AG09309 (cell line): ENCODE measurements at places on chromosomes 7 and 10.

- peak; percentile 46 for DNase-seq
Observed at GRCh38 chr7:148884299-148885022, 370 bp upstream of the EZH2 start.

GRCh38 chr7:2941216-2941859, 97.2 kb upstream of the GNA12 start:
- no peak for DNase-seq

DNA sequence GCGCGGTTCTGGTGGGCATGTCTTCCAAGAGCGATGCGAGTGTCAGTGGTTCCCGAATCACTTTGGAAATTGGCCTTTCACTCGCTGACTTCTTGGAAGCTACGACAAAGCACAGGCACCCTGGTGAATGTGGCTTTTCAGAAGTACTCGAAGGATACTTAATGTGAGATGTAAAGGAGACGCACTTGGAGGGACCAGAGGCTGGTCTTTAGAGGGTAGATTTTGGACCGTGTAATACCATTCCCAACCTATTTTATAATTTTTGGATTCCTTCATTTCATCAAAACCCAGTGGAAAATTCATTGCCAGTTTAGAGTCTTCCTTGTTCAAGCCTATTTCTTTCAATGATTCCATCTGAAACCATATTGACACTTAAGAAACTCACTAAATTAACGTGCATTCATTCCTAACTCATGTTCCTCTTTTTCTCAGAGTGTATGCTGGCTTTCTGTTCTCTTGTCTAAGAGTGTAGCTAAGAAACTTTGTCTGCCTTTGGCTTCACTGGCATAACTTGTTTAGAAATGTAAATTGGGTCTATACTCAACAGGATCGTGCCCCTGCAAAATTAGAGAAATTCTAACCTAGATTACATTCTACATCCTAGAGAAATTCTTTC, 645 bp upstream of the COPG2 start:
- DNase-seq, result no peak

DNA sequence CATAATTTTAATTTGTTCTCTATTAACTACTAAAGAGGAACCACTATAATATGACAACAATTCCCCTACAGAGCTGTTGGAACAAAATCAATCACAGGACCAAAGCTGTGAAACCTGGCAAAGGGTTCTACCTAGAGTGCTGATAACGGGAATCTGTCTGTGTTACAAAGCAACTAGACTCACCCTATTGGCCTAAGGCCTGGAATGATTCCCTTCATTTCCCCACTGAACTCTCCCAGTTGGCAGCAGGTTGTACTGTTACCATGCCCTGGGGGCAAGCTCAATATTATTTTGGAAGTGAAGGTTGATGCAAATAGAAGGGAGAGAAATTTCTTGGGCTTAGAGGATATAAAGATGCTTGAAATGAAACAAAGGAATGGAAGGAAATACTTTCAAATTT, 81.8 kb downstream of the SEMA3A start:
- no peak for DNase-seq

DNA sequence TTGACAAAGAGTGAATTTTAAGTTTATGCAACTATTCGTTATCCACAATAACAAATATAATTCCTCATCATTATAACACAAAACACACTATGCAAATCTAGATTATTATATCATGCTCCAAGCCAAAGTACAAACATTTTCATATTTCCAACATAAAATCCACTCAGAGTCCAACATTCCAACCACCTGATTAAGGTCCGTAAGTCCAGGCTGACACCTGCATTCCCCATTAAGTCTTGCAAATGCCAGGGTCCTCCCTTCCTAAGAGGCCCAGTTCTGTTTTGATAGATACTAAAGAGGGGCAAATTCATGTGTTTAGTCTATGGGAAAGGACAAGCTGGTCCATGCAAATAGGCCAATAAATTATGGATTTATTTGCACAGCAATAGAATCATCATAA, 206.1 kb downstream of the POU6F2 start:
- no peak for DNase-seq
